Stimulated activated memory B cell treated with anti-CD40 and anti-IgM and Interleukin-4, amounts not matched to agents 10 μg/mL and 1 μg/mL and 100 μg/mL, for 72 hours (primary cell): ENCODE measurements at places on chromosomes 2 and 18.

DNA sequence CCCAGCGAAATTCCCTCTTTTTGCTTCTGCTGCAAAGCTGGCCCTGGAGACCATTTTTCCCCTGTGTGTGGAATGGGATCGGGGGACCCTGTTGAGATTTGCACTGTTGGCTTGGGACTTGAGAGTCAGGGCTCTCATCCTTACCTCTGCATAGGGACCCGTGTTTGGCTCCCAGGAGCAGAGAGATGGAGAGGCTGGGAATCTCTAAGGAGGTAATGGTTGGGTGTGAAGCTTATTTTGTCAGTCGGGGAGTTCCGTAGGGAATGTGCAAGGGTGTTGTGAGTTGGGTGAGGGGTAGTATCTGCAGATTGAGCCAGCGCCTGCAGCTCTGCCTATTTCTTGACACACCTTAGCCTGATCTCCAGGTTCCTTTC, 4.5 kb downstream of the GATA6 start:
- no peak for ATAC-seq

- no peak for ATAC-seq
Observed at GRCh38 chr2:47269316-47270232, 114.5 kb upstream of the STPG4 start.

DNA sequence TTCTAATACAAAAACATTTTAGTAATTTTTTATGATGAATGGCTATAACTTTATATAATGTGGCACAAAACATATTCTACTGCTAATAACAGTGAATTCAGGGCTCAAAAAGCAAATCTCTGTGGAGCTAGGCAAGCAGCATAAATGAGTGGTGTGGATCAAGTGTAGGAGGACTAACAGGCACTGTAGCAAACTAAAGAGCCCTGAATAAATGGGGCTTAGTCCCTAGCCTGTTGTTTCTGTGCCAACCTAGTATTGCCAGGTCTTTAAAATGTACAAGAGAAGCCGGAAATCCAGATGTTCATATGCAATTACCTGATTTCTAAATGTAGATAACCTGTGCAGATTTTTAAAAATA, 18.5 kb downstream of the REL start:
- peak; percentile 50 for ATAC-seq

GRCh38 chr18:43758734-43759133, 481.4 kb upstream of the SYT4 start:
- no peak for ATAC-seq

DNA sequence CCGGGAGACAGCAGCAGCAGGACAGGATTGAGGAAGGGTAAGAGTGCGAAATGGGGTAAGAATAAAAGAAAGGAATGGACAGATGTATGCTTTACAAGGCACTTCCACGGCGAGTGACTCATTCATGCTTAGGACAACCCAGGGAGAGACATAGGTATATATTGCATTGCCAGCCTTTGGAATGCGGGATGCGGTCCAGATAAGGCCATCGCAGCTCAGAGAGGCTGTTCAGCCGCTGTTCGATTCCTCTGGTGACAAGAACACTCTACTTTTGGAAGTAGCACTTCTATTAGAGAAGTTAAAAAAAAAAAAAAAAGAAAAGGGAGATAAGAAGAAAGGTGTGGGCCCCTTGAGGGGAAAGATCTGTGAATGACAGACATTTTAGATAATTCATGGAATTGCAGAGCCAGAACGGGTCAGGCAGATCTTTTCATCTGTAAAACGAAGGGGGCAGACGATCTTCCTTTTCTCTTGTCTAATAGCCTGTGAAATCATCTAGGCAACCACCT, 819 bp upstream of the NCOA1 start:
- ATAC-seq = no peak

DNA sequence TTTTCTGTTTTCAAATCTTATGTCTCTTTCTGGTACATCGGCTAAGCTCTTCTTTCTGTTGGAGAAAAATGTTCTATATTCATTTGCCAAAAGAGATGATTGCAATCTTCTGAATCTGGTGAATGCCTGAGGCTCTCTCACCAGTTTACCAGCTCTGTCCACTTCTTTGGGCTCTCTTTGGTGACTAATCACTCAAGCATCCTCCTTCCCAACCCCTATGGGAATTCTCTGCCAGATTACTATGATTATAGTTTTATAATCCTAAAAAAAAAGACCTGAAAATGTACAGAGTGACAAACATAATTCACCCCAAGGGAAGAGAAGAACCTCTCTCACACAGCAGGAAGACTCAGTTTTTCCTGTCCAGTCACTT, 187.3 kb downstream of the CAMKMT start:
- no peak for ATAC-seq

- ATAC-seq = no peak
Observed at GRCh38 chr2:126717928-126718327, 62.0 kb downstream of the GYPC start.
